NCI-H2107 (cell line): ENCODE measurements at places on chromosomes 7 and 10.

DNA sequence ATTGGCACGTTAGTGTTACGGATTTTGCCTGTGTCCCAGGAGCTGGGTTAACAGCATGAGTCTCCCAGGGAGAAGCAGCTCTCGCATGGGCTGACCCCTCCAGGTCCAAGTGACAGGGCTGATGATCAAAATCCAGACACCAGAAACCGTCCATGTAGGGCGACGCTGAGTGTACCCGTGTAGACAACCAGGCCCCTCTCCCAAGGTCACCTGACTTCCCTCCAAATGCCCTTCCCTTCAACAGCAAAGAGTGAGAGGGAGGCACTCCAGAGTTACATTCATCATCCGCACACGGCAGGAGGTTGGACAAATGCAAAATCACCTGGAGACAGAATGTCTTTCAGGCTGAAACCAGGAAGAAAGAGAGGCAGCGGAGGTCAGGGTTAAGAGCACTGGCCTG, 14.9 kb upstream of the HSPA12A start:
- no peak for DNase-seq

- no peak for DNase-seq
Measured at GRCh38 chr7:71770269-71770907, 638.4 kb downstream of the GALNT17 start.

DNA sequence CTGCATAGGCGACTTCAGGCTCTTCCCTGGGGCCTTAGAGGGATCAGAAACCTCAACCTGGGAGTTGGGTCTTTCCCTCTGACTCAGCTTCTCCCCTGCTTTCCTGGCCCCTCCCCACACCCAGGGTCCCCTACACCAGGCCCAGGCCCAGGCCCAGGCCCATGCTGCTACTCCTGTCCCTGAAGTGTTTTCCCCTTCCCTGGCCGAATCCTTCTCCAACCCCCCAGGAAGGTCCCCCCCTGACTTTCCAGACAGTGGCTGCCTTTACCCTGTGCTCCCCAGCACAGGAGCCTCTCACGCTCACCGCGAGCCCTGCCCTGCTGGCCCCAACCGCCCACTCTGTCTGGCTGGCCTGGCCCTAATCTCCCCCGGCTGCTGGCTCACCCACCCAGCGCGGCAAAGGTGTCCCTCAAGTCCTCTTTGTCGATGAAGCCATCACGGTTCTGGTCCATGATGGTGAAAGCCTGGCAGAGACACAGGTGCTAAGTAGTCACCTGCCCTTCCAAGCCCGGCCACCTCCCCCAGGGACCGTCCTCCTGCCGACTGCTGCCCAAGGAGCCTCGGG, 6.4 kb downstream of the MYL10 start:
- DNase-seq, result no peak

DNA sequence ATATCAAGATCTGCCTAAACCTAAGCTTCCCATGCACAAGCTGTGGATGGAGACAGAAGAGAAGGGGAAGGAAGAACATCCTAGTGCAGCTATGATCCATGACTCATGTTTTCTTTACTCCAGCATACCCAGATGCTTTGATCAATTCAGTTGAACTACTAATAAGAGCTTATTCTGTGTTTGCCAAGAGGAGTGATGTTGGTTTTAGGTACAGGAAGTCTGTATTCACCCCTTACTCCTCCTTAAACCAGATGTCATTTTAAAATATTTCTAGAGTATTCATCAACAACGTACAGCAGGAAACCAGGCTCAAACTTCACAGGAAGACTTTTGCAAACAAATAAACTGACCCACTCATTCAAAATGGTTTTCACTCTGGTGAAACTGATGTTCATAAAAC, 29.2 kb downstream of the PANK1 start:
- no peak for DNase-seq

DNA sequence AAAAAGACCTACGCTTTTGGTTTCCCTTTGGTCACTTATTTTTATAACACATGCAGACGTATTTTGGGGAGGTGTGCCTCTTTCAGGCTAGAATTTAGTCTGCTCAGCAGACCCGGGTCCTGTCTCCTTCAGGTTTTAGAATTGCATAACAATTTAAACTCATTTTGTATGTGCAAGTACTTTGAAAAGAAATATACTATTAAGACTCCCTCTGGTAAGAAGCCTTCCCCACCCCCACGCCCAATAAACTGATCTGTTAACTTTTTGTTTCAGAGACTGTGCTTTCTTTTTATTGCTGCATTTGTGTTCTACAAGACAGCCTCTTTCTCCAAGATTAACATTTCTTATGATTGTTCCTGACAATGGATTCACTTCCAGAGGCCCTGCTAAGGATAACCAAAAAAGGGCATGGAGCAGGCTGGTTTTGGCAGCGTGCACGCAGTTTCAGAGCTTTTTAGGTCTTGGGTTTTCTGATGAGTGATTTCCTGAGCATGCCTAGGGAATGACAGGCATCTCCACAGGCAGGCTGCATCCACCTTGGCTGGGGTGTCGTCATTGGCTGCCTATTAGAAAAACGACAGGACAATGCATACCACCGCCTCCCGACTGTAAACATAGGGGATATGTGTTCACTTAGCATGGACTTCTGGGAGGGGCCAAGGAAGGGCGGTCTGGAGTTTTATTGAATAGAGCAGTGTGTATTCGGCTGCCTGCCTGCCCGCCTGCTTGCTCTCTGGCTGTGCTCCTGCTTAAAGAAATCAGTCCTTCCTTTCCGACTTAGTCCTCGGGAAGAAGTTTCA, at the start of gene CALD1:
Gene CALD1 (plus strand): TSS at position 694 of the 800 bp plus-strand sequence. CDS start 88,100 bp downstream, outside the sequence.
- DNase-seq, result no peak

DNA sequence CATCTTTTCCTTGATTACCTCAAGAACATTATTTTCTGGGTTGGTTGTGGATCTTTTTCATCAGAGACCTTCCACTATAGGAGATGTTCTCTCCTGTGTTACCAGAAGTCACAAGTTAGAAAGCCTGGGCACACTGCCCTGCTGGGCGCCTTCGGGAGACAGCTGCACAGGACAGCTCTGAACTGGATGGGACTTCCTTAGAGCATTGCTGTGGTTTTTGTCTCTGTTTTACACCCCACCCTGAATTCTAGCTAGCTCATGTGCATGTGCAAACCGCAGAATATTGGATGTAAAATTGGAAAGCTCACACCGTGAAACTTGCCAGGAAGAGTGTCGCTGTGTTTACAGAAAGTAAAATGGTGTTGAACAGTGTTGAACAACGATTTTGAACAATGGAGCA, 54.4 kb upstream of the SEC61G start:
- DNase-seq, result no peak

GRCh38 chr10:89301232-89301631, 614 bp upstream of the IFIT2 start:
- DNase-seq, result no peak

GRCh38 chr10:76393875-76394706, 962.7 kb downstream of the LRMDA start:
- no peak for DNase-seq

DNA sequence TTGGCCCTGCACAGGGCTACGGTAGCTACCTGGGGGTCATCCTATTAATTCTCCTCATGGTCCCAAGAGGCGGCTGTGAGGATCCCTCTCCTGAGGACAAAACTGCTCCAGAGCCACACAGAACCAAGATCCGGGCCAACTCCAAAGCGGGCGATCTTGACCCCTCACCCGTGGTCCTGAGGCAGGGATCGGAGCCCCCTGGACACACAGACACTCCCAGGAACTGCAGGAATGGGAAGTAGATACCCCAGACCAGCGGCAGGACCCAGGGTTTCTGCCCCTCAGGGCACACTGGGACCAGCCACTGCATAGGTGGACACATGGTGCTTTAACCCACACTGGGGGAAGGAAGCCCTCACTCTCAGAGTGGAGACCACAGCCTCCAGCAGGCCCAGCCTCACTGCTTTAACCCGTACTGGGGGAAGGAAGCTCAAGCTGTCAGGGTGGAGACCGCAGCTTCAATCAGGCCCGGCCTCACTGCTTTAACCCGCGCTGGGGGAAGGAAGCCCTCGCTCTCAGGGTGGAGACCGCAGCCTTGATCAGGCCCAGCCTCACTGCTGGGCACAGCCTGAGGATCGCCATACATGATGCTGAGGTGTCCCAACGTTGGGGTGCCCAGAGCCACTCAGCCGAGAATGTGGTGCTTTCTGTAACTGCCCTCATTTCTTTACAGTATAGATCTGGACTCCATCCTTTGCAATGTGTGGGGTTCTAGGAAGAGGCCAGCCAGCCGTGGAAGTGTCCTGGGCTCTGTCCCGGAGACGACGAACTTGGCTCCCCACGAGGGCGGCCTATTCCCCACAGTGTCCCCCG, 60.1 kb downstream of the DIP2C start:
- no peak for DNase-seq

DNA sequence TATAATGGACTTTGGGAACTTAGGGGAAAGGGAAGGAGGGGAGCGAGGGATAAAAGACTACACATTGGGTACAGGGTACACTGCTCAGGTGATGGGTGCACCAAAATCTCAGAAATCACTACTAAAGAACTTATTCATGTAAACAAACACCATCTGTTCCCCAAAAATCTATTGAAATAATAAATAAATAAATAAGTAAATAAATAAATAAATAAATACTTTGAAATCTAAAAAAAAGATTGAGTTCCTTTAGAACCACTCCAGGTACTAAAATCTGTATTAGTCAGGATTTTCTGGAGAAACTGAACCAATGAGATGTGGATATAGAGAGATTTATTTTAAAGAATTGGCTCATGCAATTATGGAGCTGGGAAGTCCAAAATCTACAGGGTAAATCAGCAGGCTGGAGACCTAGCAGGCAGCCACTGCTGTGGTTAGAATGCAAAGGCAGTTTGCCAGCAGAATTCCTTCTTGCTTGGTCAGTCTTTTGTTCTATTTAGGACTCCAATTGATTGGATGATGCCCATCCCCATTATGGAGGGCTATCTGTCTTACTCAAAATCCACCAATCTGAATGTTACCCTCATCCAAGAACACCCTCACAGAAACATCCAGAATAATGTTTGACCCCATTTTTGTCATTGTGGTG, 8.9 kb downstream of the IGFBP1 start:
- no peak for DNase-seq

GRCh38 chr7:57423768-57424167, 26.2 kb upstream of the ZNF716 start:
- DNase-seq, result no peak

- no peak for DNase-seq
Measured at GRCh38 chr10:113386005-113386404, 166.8 kb upstream of the HABP2 start.

DNA sequence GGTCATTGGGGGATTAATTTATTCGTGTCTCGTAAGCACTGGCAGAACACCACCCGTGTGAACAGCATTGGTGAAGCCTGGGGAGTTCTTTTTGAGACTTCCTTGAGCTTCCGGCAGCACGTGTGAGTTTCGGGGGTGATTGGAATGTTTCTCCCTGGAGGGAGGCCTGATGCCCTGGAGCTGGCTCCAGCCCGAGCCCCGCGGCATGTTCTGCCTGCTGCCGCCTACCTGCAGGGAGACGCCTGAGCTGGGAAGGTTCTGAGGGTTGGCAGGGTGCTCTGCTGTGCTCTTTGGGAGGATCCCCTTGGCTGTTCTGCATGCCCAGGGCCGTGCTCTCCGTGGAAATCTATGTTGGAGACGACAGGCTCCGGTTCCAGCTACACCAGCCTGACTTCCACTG, 159.3 kb downstream of the MGMT start:
- DNase-seq, result no peak

DNA sequence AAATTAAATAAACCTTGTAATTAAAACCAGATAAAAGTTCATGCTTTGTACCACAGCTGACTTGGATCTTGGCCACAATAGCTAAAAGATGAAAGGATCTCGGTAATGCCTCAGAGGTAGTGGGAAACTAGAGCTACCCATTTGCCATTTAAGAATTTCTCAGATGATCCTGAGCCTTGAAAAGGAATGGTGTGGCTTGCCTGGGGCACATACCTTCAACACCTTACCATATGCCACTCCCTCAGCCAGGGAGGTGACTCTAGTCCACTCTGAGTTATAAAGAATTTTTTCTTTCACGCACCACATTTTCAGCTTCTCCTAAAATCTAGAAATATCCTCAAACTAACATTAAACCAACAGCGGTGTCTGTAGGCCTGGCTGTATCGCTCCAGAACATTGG, 516.3 kb upstream of the TEX47 start:
- DNase-seq, result no peak

DNA sequence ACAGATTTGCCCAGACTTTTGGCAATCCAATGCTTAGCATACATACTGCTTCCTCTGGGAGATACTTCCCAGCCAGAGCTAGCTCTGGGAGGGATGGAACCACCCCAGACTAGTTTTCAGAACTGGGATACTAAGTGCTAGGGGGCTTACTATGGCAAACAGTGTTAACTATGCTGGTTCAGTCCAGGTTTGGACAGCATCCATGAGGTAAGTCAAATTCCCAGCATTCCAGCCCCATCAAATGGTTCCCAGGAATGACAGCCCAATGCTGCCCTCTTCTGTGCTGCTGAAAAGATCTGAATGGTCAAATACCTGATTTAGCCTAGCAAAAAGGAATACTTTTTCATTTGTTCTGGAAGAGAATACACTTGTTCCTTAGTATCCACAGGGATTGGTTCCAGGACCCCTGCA, 141.7 kb upstream of the CCDC6 start:
- no peak for DNase-seq

GRCh38 chr7:31133497-31133896, 81.4 kb downstream of the ADCYAP1R1 start:
- no peak for DNase-seq

DNA sequence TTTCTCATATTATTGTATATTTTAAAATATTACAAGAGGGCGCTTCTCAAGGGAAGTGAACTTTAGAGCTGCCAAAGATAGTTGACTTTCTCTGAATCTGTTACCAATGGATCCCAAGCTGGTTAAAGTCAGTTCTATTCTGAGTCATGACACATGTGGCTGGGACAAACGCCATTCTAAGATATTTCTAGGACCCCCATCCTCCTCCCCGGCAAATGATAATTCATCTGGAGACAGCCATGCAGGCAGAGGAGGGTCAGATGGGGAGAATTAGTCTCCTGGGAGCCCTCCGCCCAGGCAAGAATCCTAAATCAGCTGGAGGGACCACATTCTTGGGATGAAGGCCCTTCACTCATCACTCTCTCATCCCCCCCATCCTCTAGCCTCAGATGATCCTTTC, 187.7 kb downstream of the GFRA1 start:
- DNase-seq, result no peak

GRCh38 chr7:1689311-1689710, 19.2 kb downstream of the ELFN1 start:
- no peak for DNase-seq

DNA sequence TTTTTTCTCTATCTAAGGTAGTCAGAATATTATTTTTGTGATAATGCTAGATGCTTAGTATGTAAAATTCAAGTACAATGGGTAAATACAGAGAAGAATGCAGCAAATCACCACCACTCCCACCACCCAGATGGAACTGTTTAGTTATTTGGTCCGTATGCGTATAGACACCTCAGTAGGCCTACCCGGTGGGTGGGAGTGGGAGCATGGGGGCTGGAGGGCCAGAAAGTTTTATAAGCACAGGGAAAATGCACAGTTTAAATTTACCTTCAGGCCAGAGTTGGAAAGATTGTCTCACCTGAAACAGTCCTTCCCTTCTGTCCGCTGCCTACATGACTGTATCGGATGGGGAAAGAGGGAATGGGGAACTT, 15.5 kb downstream of the CHST3 start:
- DNase-seq, result no peak
